ENCODE measurements at places on chromosomes 4 and X.
A peak's percentile ranks its signal among the peaks of the same experiment; 100 is the strongest.

DNA sequence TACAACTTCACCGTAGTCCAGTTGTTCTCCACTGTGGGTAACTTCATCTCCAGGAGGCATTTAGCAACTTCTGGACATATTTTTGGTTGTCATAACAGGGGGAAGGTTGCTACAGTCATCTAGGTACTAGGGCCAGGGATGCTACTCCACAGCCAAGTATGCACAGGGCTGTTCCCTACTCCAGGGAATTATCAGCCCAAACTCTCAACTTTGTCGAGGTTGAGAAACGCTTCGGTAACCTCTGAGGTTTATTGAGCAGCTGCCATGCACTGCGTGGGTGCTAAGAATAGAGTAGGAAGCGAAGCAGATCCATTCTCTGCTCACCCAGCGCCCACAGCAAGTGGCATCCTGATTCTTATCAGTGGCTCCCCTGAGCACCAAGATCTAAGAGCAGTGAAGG lies 8.2 kb downstream of the FGFBP1 start:
- no peak for DNase-seq

DNA sequence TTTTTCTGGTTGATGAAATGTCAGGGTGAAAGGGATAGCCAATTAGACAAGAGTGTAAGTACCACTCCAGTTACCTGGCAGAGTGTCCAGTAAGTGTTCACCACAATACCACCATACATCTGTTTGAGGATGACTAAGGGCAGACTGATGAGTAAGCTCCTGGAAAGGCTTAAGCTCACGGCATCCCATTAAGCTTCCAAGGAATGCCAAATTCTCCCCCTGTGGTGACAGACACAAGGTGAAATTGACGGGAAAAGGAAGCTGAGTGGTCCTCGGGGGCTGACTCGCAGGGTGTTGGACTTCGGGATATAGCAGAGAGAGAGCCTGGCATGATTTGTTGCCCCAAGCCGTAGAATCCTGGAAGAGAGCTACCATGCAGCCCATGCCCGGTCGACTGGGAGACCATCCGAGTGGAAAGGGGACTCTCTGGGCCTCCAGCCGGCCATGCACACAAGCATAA lies 7.6 kb upstream of the BST1 start:
- no peak for DNase-seq

- DNase-seq, result no peak
These were observed 30.7 kb downstream of the ARHGEF9 start for GRCh38 chrX:63754136-63754859.

DNA sequence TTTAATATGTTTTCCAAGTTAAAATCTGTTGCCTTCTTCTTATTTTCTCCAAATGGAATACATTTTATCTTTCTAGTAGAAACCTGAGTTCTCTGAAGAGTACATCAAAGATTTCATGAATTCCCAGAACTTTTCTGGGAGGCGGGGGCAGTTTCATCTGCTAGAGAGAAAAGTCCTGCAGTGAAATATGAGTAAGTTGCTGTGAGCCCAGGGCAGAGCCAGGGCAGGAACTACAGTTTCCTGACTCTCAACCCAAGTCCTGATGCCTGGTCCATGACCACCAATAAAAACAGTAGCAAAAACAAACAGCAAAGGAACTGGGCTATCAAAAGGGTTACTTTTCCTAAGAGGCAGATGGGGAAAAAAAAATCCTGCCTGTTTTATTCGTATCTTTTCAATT lies 239.4 kb upstream of the CTSO start:
- DNase-seq, result no peak

GRCh38 chr4:83234902-83235644 lies 49.5 kb downstream of the COQ2 start:
- DNase-seq, result no peak

DNA sequence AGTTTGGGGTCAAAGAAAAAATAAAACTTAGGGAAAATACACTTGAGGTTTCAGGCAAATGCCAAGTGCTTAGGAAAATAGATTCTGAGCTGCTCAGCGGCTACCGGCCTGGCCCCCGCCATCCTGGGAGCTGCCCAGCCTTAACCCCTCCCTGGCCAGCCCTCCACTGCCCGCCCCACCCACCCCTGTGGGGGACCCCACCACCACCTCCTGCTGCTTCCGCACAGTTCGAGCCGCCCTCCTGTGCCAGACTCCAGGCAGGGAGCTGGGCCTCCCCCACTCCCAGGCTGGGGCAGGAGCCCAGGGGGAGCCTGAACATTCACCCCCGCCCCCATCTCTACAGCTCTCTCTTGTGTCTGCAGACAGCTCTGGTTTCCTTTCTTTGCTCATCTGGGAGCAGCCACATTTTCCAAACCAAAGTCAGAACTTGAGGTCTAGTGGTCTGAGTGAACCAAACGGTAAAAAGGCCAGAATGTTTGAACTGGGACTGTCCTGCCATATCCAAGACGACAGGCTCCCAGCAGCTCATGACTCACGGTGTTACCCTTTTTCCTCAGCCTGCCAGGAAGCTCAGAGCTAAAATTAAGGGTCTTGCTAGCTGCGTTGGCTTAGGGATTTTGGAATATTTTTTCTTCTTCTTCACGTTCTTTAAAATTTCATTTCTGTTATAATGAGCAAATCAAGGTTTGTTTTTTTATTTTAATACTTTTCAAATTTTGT lies 4.7 kb upstream of the FGFR3 start:
- DNase-seq, result no peak

DNA sequence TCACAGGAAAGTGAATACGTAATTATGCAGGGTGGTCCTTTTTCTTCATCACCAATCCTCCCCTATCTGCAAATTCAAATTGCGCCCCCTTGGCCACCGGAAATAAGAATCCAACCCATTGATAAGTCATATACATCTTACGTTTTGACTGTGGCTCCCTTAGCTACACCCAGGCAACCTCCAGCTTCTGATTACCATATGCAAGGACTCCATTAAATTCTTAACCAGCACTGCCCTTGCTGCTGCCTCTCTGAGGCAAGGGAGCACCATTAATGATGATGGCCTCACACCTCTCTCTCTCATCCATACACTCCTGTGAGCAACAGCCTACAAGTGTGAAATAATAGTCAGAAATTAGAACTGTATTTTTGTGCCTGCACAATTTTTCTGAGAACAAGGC lies 106.0 kb upstream of the NOCT start:
- DNase-seq, result no peak

- DNase-seq, result no peak
These were observed 584.2 kb upstream of the FTHL17 start for GRCh38 chrX:31656013-31656412.

GRCh38 chr4:94372991-94373390 lies 30.4 kb upstream of the HPGDS start:
- DNase-seq, result no peak

DNA sequence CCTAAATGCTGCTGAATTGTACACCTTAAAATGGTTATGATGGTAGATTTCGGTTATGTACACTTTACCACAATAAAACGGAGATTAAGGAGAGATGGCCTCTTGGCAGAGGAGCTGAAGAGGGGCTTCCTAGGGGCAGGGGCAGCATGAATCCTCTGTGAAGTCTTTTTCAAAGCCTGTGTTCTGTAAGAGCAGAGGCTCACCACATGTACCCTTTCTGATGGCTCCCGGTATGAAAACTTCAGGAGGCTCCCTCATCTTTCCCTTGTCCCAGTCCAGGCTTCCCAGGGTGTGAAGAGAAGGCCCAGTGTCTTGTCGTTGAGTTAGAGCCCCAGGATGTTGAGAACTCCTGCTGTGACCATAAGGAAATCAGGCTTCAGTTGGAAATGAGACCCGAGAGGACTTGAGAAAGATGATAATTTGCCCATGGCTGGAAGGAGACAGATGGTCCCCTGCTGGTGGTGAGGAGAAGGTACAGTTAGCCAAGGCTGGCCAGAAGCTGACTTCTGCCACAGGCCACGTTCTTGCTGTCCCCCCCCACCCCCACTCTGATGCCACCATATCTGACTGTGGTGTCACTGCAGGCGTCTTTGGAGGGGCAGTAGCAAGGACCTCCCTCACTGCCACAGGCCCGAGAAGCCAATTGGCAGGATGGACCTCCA lies 31.8 kb upstream of the MTM1 start:
- DNase-seq, result no peak

DNA sequence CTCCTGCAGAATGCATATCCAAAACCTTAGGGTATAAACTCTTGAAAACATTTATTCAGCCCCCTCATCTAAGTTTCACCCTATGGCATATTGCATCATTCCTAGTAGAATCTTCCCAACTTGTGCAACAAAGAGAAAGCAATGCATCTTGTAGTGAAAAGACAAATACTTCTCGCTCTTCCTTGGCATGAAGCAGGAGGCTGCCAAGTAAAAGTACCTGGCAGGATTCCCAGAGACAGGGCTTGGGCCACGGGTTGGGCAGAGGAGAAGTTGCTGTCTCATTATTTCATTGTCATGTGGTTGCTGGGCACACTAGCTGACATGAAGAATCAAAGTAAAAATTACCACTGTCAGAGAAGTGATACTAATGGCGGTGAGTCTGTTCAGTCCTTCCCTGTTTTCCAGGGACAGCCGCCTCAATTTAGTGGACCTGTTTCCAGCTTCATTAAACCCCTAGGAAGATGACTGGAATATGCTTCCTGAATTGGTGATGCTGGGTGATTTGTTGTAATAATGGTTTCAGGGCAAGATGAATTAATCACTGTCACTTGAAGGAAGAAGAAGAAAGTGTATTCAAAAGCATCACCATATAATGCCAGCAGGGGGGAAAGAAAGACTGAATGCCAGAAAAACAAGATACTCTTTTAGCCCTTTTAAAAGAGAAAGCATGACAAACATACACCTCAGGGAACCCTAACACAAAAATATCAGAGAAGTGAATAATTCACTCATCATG lies 380.5 kb upstream of the IGFBP7 start:
- DNase-seq, result no peak

DNA sequence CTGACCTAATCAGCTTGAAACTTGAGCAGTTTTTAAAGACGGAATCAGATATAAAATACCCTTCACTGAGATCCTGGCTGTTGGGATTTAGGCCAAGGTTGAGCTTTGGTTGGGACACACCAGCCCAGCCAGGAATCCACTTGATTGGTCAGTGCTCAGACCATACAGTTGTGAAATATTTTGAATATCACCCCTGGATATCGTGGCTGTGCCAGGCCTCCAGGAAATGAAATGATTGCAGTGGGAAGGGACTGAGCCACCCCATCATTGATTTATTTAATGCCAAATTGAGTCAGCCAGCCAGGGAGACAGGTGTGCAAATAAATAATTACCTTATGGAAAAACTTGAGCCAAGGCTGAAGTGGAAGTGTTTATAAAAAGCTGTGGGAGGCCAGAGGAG lies 128.4 kb upstream of the SCML1 start:
- DNase-seq, result no peak

DNA sequence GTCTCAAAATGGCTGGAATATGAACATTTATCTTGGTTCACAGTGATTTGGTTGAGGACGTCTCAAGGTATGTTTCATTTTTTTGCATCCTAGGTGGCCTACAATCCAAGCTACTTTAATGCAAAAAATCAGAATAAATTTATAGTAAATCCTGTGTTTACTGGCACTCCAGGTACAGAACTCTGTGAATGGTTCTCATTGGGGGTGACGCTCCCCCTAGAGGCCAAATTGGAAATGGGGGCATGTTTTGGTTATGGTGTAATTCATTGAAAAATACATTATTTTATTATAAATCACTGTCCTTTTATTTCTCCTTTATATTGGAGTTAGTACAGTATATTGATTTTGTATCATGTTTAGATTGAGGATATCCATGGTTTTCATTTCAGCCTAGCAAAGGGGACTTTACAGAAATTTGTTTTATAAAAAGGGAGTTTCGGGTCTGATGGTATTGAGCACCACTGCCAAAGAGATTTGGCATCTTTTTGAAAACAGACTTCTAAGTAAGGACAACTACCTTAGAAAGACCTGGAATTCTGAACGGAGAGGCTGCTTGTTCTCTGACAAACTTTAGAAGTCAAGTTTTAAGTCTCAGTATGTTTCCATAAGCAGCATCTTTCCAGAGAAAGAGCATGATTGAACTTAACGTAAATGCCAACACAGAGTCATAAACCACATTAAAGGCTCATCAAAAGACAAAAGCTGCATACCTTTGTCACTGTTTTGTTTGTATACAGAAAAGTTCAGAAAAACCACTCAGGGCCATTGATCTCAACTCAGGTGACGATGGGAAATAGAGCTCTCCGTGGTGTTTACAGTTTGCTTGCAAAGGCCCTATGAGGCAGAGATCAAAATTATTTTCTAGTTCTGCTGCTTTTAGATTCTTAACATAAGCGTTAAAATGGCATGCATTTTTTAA lies 19.4 kb downstream of the MTM1 start:
- DNase-seq, result peak; percentile 35

- no peak for DNase-seq
These were observed 39.0 kb upstream of the RASL11B start for GRCh38 chr4:52822972-52823701.

DNA sequence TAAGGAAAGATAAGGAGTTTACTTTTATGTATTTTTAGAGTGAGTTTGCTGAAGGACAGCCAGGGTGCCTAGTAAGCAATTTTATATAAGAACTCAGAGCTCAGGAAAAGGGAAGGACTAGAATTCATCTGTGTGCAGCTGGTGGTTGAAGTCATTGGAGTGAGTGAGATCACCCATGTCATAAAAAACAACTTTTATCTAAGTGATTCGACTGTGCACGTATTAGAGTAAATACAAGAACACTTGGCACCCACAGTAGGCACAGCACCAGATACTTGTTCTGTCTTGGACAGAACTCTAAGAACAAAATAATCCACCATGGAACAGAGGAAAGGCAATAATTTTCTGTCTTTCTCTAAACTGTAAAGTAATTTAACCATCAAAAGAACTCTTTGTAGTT lies 31.6 kb downstream of the SYNPO2 start:
- no peak for DNase-seq

DNA sequence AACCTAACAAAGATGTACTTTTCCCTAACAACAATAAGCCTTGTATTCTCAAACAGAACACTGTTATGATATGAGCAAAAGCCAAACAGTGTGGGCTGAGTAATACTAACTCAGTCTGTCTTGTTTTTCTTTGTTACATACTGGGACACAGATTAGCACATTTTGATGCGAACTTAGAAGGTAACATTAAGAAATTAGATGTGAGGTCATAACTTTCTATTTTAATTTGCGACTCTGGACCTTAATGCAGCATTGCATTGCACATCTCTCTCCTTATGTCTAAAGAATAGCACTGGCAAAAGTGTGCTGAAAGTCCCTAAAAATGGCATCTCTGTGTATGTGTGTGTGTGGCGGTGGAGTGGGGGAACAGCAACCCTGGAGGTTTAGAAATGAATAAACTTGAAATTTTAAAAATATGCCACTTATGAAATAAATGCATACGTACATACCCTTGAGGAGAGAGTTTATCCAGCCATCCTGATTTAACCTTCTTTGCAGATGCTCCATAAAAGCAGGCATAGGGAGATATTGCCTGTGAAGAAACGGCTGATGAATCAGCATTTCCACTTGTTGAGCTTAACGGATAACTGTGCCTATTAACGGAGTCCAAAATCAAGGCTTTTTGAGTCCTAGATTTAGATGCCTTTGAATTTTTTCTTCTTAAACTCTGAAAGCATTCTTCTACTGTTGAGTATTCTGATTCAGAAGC lies 34.2 kb downstream of the ARAP2 start:
- no peak for DNase-seq

GRCh38 chrX:5928224-5928623 lies 300.4 kb downstream of the NLGN4X start:
- DNase-seq, result no peak

Data from activated CD4-positive, alpha-beta T cell treated with anti-CD3 and anti-CD28 coated beads, Interleukin-2, amount 50 U/mL, for 24 hours (primary cell).